ENCODE measurements at places on chromosomes 5 and 9.

DNA sequence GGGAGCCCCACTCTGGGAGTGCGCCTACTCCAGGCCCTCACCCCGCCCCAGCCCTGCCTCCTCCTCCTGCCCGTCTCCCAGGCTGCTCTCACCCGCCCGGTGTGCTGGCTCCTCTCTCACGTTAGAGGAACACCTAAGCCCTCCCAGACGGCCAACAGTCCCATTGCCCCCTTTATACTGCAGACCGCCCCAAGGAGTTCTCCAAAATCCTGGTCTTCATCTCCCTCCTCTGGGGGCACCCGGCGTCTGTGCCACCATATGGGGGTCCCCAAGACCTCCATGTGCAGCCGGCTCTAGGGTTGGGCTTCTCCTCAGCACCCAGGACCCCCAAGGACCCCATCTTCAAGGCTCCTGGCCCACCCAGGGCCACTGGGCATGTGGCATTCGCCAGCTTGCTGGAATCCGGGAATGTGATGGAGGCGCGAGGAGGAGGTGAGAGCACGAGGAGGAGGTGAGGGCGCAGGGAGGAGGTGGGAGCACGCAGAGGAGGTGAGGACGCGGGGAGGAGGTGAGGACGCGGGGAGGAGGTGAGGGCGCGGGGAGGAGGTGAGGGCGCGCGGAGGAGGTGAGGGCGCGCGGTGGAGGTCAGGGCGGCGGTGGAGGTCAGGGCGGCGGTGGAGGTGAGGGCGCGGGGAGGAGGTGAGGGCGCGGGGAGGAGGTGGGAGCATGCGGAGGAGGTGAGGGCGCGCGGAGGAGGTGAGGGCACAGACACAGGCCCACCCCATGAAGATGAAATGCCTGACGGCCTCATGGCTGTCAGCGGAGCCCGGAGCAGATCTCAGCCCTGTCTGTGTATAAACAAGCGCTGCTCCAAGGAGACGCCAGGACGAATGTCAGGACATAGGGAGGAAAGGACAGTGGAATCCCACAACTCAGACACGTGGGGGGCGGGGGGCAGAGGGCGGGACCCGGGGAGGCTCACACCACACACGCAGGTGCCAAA lies 41.2 kb downstream of the EXD3 start:
- no peak for DNase-seq

- DNase-seq: no peak
These were observed 59.3 kb downstream of the RAPGEF6 start for GRCh38 chr5:131575660-131576227.

DNA sequence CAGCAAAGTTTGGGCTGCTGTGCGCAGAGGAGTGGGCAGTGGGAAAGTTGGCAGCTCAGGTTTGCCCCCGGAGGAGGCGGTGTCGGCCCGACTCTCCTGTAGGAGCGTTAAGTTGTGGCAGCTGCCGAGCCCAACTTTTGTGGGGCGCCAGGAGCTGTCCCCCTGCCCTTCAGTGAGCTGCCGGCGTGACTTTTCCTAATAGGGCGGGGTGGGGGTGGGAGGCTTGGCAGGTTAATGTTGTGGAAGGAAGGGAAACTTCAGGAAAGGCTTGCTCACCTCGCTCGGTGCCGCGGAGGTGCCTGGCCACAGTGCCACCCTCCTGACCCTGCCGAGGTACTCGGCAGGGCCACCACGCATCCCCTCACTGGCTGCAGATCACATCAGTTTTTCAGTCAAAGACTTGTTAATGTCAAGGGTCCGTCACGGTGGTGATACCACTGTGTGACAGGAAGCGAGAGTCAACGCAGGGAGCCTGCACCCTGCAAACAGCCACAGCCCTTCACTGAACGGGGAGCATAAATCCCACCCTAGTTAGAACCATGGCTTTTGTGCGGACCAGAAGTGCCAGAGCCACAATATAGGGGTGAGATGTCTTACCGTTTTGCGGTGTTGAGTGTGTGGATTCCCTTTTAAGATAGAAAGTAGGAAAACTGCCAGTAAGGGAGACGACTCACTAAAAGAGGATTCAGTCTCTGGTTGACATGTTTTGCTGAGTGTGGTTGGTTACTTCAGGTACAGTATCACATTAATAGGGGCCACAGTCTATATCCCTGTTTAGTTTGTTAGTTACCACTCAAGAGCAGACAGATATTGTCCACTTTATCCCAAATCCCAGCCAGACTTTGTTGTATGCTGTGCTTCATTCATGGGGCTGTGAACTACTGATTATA lies 796 bp downstream of the LNPEP start:
- peak; percentile 24 for DNase-seq

DNA sequence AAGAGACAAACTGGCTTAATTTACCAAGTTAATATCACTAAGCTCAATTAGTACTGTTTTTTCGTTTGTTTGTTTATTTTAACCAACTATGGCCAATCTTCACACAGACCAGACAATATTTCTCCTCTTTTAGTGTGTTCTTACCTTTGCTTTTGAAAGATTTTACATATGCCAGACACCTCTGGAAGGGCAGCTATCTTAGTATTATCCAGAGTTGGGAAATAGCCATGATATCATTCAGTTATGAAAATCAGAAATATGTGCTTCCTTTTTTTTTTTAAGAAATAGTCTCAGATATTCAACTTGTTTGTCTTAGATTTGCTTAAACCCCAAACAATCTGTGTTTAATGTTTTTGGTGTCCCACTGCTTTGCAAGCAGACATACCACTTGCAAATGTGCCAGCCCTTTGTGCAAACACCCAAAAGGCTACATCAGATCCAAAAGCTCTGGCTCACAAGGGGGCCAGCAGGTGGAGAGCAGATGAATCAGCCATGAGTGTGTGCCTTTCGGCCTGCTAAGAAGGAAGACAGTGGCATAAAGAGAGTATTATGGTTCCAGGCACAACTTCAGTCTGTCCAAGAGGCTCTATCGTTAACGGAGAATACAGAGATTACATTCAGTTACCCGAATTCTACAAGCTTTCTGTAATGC lies 147.6 kb downstream of the EFNA5 start:
- no peak for DNase-seq
